Nucleus accumbens (tissue), 56 donors: ENCODE measurements at places on chromosomes 2 and 18.

DNA sequence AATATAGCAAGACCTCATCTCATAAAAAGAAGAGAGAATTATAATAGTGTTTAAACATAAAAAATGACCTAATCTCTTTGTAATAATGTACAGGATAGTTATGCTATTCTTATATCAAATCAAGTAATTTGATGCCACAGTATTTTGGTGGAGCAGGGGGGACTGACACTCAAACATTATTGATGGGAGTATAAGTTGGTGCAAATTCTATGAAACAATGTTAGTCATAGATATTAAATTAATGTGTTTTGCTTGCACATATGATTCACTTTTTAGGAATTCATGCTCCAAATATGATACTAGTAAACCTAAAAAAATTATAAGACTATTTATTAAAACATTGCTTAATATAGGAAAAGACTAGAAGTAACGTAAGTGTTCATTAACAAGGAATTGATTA lies 256.1 kb upstream of the SYT4 start:
- DNase-seq, result no peak

DNA sequence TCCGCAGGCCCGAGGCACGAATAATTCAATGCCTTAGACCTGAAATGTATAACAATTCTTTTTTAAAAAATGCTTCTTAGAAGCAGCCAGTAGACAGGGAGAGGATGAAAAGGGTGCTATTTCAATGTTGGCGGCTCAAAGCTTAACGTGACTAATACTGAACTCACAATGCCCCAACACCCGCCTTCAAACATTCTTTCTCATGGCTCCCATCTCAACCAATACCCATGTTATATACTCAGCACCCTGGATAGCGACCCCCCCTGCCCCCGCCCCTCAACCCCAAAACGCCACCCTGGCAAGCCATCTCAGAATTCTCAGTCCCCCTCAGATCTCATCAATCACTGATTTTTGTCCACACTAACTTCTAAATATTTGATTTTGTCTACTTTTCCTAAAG lies 4.4 kb downstream of the FBXO41 start:
- no peak for DNase-seq

GRCh38 chr2:26974352-26974751 lies 3.9 kb downstream of the MAPRE3 start:
- no peak for DNase-seq

DNA sequence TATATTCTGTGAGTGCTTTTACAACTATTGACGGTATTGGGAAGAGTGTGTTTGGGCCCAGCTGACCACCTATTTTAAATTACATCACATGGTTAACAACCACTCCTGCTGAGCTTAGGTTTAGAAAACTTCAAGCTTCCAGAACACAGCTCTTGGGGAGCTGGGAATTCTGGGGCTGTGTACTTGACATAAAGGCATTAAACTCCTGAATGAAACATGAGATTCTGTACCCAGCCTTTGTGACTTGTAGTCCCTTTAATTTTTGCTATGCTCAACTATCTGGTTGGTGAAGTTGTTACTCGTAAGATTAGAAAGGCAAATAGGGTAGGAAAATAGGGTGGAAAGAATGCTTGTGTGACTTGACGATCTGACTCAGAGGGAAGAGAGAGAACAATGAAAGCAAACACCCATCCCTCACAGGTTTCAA lies 66.9 kb downstream of the LTBP1 start:
- DNase-seq, result no peak

GRCh38 chr2:157468931-157469708 lies 25.2 kb upstream of the CYTIP start:
- no peak for DNase-seq
